ENCODE measurements at places on chromosomes 16 and 17.
A peak's percentile ranks its signal among the peaks of the same experiment; 100 is the strongest.

- no peak for DNase-seq
Observed at GRCh38 chr16:17511340-17511739, 40.6 kb upstream of the XYLT1 start.

- peak; percentile 32 for DNase-seq
Observed at GRCh38 chr17:1460233-1460632, 4.2 kb upstream of the CRK start.

GRCh38 chr16:89257757-89258465 is 40.4 kb downstream of the ZNF778 start:
- DNase-seq, result peak; percentile 22

- DNase-seq, result peak; percentile 33
Observed at GRCh38 chr16:82331397-82331796, 161.4 kb upstream of the MPHOSPH6 start.

GRCh38 chr16:53053967-53054669 is 673 bp upstream of the CHD9 start:
- DNase-seq, result peak; percentile 47

- DNase-seq, result no peak
Observed at GRCh38 chr17:51907041-51907440, 251.5 kb downstream of the CA10 start.

DNA sequence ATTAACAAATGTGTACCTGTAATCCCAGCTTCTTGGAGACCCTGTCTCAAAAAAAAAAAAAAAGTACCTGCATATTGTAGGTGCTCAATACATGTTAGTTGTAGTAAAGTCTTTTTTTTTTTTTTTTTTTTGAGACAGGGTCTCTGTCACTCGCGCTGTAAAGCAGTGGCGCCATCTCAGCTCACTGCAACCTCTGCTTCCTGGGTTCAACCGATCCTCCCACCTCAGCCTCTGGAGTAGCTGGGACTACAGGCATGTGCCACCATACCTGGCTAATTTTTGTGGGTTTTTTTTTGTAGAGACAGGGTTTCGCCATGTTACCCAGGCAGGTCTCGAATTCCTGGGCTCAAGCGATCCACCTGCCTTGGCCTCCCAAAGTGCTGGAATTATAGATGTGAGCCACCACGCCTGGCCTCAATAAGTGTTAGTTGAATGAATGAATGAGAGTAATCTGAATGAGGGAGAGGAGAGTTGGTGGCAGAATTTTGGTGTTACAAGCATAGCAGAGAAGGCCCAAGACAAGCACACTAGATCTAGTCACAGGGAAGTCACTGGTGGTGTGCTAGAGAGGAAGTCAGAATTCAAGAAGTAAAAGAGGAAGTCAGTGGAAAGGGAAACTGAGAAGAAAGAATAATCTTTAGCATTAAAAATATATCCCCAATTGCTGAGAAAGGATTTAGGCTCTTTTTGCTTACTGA is 9.4 kb upstream of the MYL4 start:
- no peak for DNase-seq

- no peak for DNase-seq
Observed at GRCh38 chr16:71515026-71515425, 11.2 kb upstream of the CHST4 start.

All from common myeloid progenitor, CD34-positive (primary cell).